Activated naive CD8-positive, alpha-beta T cell treated with anti-CD3 and anti-CD28 coated beads for 36 hours (primary cell): ENCODE measurements at places on chromosomes 7 and 10. TPM values are rescaled to one million over a fixed set of nuclear protein-coding genes. Genes with fewer than 3 reads are reported as not detected.

Gene HERC4
- 39.9 TPM for total RNA-seq

DNA sequence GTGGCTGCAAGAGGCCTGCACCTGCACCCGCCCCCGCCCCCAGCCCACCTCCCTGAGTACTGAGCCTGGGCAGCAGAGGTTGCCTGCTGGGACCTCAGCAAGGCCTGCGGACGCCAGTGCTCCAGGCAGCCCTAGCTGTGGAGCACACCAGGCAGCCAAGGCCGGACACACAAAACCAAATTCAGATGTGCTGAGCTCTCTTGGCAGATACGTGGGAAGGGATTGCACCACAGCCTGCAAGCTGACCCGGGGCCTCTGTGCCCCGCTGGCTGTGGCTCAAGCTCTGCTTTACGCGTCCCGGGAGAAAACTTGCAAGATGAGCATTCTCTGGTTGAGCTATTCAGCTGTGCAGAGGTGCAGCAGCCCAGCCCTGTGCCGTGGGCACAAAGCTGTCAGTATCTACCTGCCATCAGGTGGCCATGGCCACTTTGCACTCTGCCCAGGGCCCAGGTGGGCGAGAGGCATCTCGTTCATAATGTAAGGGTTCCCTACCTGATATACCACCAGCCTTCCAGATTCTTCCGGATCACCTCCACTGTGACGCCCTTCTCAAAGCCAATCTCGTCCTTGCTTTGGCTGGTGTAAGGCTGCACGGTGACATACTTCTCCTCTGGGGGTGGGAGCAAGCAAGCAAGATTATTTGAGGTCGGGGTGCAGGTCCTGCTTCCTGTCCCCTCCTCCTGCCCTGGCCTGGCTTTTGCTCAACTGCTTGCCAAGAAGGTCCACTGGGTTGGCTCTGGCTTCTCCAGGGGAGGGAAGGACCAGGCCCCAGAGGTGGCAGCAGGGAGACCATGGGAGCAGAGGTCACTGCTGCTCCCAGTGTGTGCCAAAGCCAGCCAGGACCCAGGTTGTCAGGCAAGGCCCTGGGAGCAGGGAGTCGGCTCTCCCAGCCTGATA, 123.4 kb downstream of the NEURL1 start:
- no peak for DNase-seq
- no peaks in the 10 kb centered on the region for H3K36me3 ChIP-seq
- H3K4me3 ChIP-seq, result no peak overlapping the region
- no peaks in the 10 kb centered on the region for H3K27me3 ChIP-seq
- no peaks in the 10 kb centered on the region for H3K4me1 ChIP-seq

- no peaks in the 10 kb centered on the region for H3K36me3 ChIP-seq
- H3K4me1 ChIP-seq, result no peaks in the 10 kb centered on the region
- H3K27me3 ChIP-seq, result no peaks in the 10 kb centered on the region
- no peak overlapping the region for H3K4me3 ChIP-seq
- no peak overlapping the region for H3K27ac ChIP-seq
These were observed 73.4 kb downstream of the CHRM2 start for GRCh38 chr7:136941816-136942215.

- no peaks in the 10 kb centered on the region for H3K27me3 ChIP-seq
- H3K36me3 ChIP-seq, result peaks cover 37% of the 10 kb centered on the region
- peak overlapping the region; percentile 85 for H3K27ac ChIP-seq
- DNase-seq, result no peak
These were observed 1.3 kb downstream of the MIOS start for GRCh38 chr7:7567898-7568531.

DNA sequence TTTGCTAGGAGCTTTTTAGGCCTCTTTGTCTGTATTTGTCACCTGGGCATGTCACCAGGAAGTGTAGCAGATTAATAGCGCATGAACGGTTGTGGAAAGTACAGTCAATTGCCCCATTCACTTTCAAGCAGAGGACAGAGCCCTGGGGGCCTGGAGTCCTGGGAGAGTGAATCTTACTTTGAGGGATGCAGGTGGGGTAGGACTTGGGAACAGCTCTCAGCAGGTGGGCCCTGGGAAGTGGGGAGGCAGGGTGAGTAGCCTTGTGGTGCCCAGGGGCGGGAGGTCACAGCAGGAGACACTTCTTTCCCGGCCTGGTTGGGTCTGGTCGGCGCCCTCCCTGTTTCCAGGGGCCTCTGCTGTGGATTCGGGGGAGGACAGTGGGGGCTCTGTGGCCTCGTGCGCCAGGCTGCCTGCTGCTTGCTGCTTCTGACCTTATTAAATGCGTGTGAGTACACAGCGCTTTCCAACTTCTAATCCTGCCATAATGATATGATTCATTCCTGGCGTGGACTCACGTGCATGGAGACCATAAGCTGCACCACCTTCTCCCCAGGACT, 51.6 kb upstream of the AQP1 start:
- H3K4me1 ChIP-seq, result no peaks in the 10 kb centered on the region
- no peaks in the 10 kb centered on the region for H3K27me3 ChIP-seq
- H3K27ac ChIP-seq, result no peak overlapping the region
- DNase-seq, result no peak

DNA sequence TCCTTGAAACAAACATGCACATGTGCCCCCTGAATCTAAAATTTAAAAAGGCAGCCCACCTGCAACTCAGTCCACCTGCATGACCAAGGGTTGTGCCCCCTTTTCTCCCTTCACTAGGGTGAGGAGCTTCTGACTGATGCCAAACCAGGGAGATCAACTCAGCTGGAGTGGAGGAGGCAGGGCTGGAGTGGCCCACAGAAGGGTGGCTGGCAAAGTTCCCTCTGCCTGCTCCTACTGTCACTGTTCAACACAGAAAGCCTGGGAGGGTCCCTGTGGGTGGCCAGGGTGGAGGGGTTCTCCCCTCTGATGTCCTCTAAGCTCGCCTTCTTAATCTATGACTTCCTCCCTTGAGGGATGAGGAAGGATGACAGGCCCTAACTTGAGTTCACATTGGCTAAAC, 55.7 kb upstream of the ANTXRL start:
- no peak overlapping the region for H3K27ac ChIP-seq
- DNase-seq, result no peak
- peaks cover 10% of the 10 kb centered on the region for H3K4me1 ChIP-seq
- H3K36me3 ChIP-seq, result peaks cover 15% of the 10 kb centered on the region

GRCh38 chr10:13152296-13152695, 9.1 kb upstream of the MCM10 start:
- H3K27ac ChIP-seq, result no peak overlapping the region
- H3K36me3 ChIP-seq, result no peaks in the 10 kb centered on the region
- peaks cover 3% of the 10 kb centered on the region for H3K27me3 ChIP-seq
- H3K4me3 ChIP-seq, result no peak overlapping the region

GRCh38 chr7:128714701-128715495, 24.3 kb upstream of the CALU start:
- H3K27me3 ChIP-seq, result peaks cover 26% of the 10 kb centered on the region
- no peak overlapping the region for H3K4me3 ChIP-seq
- DNase-seq, result no peak
- H3K27ac ChIP-seq, result no peak overlapping the region
